ENCODE measurements at places on chromosomes 16 and 17.

- DNase-seq = no peak
These were observed at the start of gene VTN for GRCh38 chr17:28370035-28370743. TSS of gene VTN (minus strand) at chr17:28370307. CDS start at chr17:28370203, 104 bp downstream.

GRCh38 chr16:70781800-70782199, 19.2 kb downstream of the VAC14 start:
- DNase-seq = no peak

- DNase-seq = no peak
These were observed 7.2 kb upstream of the EXOSC6 start for GRCh38 chr16:70258946-70259345.

- DNase-seq = no peak
These were observed 4.4 kb downstream of the PNPO start for GRCh38 chr17:47945529-47946508.

DNA sequence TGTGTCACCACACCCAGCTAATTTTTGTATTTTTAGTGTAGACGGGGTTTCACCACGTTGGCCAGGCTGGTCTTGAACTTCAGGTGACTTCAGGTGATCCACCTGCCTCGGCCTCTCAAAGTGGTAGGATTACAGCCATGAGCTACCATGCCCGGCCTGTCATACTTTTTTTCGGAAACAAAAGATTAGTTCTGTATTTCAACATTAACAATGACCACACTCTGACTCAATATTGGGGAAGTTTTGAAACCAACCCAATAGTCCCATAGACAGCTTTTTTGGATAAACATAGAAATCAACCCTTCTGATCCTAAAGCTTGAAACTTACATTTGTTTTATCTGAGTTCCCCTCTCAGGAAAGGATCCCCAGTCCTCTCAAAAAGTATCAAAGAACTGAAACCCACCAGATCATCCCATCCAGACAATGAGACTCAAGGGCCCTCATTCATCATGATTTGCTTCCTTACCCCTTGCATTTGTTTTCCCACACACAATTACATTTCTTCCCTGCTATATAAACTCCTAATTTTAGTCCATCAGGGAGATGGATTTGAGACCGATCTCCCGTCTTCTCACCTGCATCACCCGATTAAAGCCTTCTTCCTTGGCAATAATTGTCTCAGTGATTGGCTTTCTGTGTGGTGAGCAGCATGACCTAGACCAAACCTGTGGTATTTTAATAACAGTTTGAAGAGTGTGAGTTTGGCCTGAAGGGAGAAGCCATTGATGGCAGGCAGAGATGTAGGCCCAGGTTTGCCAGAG, 7.2 kb upstream of the AGRP start:
- no peak for DNase-seq

All from stimulated activated CD4-positive, alpha-beta T cell treated with anti-CD3 and anti-CD28 coated beads, Interleukin-1b, Interleukin-23, amount 100 ng/mL, for 1 hour (primary cell).